DMS 273 treated with DMSO at 0.1 percent for 48 hours (cell line): ENCODE measurements at places on chromosomes 5 and 9.
A peak's percentile ranks its signal among the peaks of the same experiment; 100 is the strongest.

- no peak for DNase-seq
Observed at GRCh38 chr5:1399737-1400136, 45.5 kb downstream of the SLC6A3 start.

- no peak for DNase-seq
Observed at GRCh38 chr9:6884101-6884500, 126.3 kb downstream of the KDM4C start.

GRCh38 chr9:18796696-18797270 is 236.2 kb downstream of the SAXO1 start:
- DNase-seq, result no peak

GRCh38 chr9:88259001-88259400 is 120.7 kb upstream of the SPATA31C2 start:
- no peak for DNase-seq

- no peak for DNase-seq
Observed at GRCh38 chr9:89794918-89795317, 190.1 kb downstream of the GADD45G start.

- no peak for DNase-seq
Observed at GRCh38 chr5:149420545-149421371, 41.7 kb upstream of the IL17B start.

GRCh38 chr5:159324986-159325385 is 5.3 kb downstream of the IL12B start:
- DNase-seq, result no peak

DNA sequence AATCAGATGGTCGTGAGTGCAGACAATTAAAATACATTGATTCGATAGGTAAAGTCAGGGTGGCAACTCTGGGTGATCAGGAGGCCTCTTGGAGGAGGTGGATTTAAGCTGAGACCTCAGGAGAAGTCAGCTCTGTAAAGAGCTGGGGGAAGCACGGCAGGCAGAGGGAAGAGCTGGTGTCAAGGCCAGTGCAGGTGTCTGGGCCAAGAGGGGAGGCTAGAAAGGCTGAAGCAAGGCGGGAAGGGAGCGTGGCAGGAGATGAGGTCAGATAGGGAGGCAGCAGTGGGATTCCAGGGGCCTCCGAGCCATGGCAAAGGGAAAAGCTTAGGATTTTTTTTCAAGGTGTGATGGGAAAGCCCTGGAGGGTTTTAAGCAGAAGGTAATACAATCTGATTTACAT is 178.7 kb downstream of the FSTL4 start:
- DNase-seq, result no peak

- no peak for DNase-seq
Observed at GRCh38 chr5:166980666-166981065, 1310.8 kb upstream of the WWC1 start.

DNA sequence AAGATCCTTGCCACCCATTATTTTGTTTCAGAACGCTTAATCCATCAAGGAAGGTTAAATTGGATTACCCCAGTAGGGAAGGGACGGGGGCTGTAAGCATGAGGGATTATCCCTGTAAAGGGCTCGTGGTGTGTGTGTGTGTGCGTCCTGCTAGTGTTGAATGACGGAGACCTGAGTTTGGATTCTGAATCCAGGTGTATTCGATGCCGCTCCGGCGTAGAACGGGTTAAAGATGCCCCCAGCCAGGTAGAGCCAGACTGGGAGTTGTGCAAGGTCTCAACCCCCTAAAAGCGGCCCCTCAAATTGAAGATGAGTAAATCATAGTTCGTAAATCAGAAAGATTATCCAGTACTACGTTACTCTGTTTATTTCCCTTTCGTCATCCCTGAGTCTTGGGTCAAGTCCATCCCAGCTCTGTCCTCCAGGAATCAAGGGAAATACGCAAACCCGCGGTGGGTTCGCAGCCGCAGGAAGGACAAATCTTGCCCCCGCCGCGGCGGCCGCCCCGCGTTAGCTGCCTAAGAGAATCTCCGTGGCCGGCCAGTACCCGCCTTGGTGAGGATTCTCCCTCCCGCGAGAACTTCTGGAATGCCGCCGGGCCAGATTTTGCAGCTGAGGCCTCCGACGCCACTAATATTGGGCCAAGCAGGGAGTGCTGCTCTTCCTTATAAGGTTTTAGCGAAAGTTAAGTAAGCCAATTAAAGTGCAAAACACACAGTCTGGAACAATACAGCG is 586 bp upstream of the MTAP start:
- peak; percentile 74 for DNase-seq

DNA sequence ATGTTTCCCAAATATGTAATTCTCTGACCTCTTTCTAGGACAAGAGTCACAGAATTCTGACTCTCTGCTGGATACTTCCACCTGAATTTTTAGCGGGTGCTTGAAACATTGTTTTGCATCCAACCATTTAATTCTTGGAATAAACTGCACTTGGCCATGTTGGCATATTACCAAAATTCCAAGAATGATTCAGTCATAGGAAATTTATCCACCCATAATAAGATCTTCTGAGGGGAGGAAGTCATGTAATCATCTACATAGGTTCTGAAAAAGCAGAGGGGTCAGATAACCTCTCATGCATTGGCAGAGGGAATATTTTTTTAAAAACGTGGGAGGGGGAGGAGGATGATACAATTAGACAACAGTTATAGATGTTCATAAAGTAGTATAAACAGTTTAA is 156.9 kb downstream of the PAM start:
- no peak for DNase-seq

GRCh38 chr9:754150-754931 is 87.2 kb upstream of the DMRT1 start:
- no peak for DNase-seq

DNA sequence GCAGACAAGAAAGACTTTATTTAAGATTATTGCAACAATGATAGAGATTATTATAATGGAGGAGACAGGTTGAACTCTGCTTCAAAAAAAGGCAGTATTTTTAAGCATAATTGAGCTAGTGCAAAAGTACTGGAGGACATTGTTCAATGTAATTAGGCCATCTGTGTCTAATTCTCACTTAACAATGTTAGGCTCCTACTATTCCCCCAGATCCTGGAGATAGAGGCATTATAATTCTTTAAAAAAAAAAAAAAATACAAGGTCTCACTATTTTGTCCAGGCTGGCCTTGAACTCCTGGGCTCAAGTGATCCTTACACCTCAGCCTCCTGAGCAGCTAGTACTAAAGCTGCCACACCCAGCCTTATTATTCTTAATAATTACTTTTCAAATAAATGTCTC is 193.4 kb upstream of the NUDT12 start:
- no peak for DNase-seq

DNA sequence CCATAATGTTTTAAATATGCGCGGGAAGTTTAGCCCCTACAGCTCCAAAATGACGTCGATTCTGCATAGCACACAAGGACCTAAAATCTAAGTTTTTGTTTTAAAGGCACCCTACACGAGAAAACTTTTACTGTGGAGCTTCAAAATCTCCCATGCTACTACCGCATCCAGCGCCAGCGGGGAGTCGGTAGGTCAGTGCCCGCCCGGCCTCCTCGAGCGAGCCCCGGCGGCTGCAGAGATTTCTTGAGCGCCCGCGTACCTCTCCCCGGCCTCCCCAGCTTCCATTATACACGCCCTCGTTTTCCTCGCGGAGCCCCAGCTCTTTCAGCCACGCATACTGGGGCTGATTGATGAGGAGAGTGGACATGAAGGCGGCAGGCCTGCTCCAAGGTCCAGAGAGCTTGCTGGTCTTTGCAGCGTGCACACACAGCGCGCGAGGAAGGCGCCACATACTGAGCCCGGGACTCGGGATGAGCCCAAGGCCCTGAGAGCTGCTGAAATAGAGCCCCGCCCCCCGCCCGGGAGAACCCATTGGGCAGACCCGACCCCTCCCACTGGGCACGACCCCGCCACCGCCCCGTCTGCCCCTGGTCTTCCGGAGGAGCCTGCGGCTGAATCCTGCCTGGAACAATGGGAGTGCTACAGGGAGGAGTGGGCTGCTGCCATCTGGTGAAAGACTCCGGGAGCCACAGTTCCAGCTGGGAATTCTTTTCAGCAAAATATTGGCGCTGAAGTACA is at the start of gene ALDH7A1:
TSS of gene ALDH7A1 (minus strand) at position 472 of the 738 bp plus-strand sequence. CDS start at position 451, 21 bp downstream.
- peak; percentile 89 for DNase-seq

GRCh38 chr5:164597293-164597900 is 1092.0 kb downstream of the MAT2B start:
- DNase-seq, result no peak

- DNase-seq, result no peak
Observed at GRCh38 chr5:51039424-51040329, 343.6 kb upstream of the ISL1 start.

- no peak for DNase-seq
Observed at GRCh38 chr5:14421851-14422250, 159.7 kb upstream of the OTULINL start.

- no peak for DNase-seq
Observed at GRCh38 chr9:128689820-128690683, 1.0 kb downstream of the SET start.

DNA sequence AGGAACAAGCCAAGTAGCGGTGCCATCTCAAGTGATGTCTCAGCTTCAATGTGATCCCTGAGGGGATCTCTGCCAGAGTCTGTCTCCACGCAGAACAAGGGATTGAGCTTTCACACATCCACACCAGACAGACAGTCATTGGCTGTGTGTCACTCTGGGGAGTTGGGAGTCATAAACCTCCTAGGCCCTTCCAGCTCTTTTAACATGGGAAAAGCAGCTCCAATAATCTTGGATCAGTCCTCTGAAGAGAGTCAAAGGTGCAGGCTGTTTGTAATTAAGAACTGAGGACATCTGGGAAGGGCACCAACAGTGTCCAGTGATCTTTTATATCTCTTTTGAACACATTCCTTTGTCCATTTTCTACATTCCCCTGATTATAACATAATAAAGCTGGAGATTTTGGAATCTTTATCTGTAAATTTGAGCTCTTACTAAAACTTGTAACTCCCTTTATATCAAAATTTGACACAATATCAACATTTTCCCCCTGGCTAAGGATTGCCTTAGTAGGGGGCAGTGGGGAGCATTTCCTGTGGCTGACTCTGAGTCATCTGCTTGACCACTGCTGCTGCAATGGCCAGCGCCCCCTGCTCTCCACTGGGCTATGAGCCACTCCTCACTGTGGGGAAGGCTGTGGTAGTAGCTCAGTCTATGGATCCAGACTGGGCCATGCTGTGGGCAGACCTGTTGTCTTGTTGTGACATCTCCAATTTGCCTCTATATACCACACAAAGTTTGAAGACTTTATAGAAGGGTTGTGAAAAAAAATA is 284.4 kb downstream of the OSTF1 start:
- DNase-seq, result no peak

GRCh38 chr5:103587185-103587748 is 24.7 kb upstream of the NUDT12 start:
- DNase-seq, result peak; percentile 7

- no peak for DNase-seq
Observed at GRCh38 chr5:82459626-82460025, 181.5 kb upstream of the RPS23 start.

GRCh38 chr5:128667152-128667551 is 129.1 kb upstream of the FBN2 start:
- DNase-seq, result no peak

- DNase-seq, result no peak
Observed at GRCh38 chr5:18749763-18750162, 1115.5 kb downstream of the TAF11L14 start.

- no peak for DNase-seq
Observed at GRCh38 chr9:74645007-74645639, 148.0 kb downstream of the RORB start.

DNA sequence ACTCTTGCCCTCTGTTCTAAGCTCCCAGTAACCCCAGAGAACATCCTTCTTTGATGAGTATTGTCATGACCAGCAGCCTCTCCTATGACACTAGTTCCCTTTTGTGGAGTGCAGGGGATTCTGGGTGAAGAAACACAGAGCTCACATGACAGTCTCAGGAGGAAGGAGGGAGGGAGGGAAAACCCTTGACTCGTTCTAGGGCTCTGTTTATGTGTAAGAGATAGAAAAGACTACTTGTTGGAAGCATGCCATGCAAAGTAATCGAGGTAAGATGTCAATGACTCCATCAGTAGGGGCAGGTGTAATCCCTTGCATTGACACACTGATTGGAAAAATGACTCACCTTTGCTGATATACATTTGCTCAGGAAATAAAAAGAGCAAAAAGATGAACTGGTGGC is 190.2 kb upstream of the ELL2 start:
- DNase-seq, result no peak

- no peak for DNase-seq
Observed at GRCh38 chr9:129669141-129669718, 3.8 kb downstream of the PRRX2 start.

DNA sequence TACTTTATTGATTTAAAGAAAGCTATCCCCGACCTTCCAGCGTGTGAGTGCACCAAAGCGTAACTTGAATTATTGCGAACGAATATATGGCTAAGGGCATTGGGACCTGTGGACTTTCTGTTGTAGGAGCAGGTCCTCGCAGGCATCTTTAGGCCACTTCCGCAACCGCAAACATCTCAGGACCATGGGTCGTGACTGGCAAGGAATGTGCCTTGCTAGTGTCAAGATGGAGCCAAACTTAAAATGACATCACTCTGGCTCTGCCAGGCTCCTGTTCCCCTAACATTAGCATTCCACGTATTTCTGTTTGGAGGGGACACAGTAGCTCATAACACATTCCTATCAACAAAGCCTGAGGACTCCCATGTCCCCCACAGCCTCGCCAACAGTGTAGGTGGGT is 44.1 kb upstream of the OLFM1 start:
- no peak for DNase-seq

- no peak for DNase-seq
Observed at GRCh38 chr5:55918087-55919035, 67.2 kb downstream of the IL31RA start.

DNA sequence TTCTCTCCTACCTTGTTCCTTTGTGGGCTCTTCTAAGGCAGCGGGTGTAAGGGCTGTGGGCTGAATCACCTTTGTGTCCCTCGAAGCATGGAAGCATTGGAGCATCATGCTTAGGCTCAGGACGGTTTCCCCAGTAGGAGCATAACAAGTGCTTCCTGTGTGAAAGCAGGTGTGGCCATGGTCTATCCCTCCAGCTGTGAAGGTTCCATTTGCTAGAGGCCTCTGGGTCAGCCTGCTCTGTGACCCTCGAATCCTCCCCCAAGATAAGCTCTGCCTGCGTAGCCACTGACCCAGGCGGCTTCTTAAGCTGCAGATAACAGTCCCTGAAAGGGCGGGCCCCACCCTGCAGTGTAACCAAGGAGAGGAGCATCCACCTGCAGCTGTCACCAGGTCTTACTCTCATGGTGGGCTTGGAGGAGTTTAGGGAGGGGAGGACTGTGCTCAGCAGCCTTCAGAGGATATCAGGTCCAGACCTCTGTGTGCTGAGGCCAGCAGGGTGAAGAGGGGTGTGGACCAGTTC is 8.4 kb upstream of the NDST1 start:
- no peak for DNase-seq

- no peak for DNase-seq
Observed at GRCh38 chr9:128250839-128251731, 24.7 kb downstream of the GOLGA2 start.

GRCh38 chr9:111114486-111114885 is 76.2 kb upstream of the LPAR1 start:
- DNase-seq, result no peak
